ENCODE measurements at places on chromosomes 2 and 18.
A peak's percentile ranks its signal among the peaks of the same experiment; 100 is the strongest.

- no peak for DNase-seq
These were observed 627 bp upstream of the CRACDL start for GRCh38 chr2:98936353-98937351.

DNA sequence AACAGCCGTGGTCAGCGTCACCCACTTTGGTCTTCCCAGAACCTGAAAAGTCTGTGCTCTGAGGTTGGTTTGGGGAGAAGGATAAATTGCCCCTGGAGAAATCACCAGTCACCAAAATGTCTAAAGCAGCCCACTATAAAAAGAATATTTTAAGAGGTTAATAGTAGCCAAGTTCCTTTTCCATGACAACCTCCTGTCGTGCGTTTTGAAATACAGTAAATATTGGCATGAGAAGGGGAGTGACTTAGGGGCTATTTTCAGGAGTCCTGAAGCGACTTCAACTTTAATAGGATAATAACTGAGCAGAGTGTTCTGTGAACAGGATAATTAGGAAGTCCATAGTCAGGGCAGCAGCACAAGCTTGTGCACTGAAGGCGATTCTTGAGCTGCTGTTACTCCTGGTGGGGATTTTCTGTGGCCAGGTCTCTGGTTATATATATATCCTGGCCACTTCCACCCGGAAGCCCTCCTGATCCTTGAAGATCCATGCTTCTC, 49.3 kb downstream of the RNF144A start:
- no peak for DNase-seq

DNA sequence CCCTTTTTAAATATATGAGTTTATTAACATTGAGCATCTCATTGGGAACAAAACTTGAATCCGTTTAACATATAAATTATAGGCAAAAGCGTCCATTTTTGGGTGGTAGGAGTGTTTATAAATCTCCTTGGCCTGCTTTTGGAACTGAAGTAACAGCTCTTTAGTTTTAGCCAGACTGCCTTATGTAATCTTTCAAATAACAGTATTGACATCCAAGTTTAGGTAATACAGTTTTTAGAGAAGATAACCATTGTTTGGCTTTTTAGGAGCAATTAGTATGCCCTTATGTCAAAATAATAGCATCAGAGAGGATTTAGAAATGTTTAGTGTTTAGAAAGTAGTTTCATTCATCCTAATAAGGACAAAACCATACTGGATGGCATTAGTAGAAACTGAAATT, 361.9 kb downstream of the ARHGAP15 start:
- no peak for DNase-seq

DNA sequence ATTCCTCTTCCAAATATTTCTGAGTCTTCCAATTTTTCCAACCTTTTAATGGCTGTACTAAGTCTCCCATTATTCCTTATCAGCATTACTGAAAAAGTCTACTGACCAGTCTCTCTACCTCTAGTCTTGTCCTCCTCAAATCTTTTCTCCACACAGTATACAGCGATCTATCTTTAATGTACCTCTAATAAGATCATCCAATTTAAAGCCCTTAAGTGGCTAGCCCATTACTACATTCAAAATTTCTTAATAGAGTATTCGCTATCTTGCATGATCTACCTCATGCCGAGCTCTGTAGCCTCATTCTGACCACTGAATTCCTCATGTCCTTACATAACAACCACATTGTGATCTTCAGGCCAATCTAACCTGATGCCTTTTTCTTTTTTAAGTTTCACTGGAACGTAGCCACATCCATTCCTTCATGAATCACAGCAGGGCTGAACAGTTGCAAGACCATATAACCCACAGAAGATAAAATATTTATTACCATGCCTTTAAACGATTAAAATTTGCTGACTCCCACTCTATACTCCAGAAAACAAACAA, 57.9 kb downstream of the SLC66A3 start:
- DNase-seq: no peak

DNA sequence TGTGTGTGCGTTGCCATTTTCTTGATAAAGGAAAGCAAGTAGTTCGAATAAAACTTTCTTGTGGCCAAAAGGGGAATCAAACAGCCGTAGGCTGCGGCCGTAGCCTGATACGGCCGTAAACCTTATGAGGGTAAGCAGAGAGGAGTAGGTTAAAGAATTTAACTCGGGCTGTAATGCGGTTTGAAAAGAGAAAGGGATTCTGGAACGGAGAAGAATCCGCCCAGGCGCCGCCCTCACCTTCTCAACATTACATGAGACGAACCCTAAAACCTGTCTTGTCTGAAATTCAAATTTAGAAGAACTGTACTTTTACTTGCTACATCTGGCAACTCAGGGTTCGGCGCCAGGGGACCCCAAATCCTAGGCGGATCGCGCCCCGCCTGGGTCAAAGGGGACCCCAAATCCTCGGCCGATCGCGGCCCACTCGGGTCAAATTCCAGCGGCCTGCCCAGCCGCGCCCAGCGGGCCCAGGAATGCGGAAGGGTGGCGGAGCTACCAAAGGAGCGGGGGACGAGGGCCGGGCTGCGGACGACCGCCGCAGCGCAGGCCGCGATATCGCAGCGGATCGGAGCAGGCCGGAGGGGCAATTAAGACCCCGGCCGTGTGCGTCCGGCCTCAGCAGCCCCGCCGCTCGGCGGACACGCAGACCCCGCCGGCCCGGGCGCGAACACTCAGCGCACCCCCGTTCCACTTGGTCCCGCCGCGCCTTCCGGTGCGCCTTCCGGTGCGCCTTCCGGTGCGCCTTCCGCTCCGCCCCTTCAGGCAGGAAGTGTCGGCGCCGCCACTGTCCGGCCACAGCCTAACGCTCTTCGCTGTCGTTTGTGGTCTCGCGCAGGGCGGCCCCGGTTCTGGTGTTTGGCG, at the start of gene MYL12B:
Gene MYL12B (plus strand): TSS at position 761 of the 861 bp plus-strand sequence. CDS start 10,766 bp downstream, outside the sequence.
- peak; percentile 38 for DNase-seq

GRCh38 chr2:30899516-30900054, 92.3 kb upstream of the CAPN13 start:
- no peak for DNase-seq

DNA sequence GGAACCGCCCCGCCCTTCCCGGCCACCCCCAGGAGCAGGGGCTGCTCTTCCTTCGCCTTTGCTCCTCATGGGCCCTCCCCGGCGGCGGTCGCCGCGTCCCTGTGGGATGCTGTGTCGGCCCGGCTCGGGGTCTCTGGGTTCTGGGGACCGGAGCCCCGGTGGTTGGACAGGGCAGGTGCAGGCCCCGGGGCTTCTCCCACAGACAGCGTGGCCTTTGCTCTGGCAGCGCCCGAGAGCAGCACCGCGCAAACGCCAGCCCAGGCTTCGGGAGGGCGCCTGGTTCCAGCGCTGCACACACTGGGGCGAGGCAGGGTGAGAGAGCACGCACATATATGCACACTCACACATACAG, 9.0 kb upstream of the KCNG2 start:
- no peak for DNase-seq

GRCh38 chr2:49837561-49838293, 683.4 kb upstream of the FSHR start:
- DNase-seq: no peak

DNA sequence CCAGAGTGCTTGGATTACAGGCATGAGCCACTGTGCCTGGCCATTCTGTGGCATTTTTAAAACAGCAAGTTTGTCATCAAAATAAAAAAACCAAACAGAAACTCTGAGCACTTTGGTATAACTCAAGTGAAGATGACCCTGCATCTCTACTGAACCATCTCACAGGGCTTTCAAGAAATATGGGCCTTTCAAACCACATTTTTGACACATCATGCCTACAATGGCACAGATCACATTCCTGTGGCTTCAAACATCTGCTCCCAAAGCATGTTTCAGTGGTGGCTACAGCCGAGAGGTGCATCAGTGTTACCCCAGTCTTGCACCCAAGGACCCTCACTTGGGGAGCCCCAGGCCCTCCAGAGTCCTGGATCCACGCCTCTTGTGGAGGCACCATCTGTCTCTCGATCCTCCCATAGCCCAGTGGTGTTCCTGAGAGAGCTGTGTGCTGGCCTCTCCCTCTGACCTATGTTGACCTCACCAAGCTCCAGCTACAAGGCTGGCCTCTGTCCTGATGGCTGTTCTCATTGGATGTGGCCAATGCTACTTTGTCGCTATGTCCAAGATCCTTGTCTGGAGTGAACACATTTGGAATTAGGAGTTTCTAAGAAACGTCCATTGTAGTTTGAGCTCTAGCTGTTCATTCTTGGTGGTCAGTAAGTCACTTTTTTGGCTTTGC, 55.2 kb upstream of the RALBP1 start:
- no peak for DNase-seq

GRCh38 chr2:67825476-67825875, 237.3 kb downstream of the C1D start:
- DNase-seq: no peak

DNA sequence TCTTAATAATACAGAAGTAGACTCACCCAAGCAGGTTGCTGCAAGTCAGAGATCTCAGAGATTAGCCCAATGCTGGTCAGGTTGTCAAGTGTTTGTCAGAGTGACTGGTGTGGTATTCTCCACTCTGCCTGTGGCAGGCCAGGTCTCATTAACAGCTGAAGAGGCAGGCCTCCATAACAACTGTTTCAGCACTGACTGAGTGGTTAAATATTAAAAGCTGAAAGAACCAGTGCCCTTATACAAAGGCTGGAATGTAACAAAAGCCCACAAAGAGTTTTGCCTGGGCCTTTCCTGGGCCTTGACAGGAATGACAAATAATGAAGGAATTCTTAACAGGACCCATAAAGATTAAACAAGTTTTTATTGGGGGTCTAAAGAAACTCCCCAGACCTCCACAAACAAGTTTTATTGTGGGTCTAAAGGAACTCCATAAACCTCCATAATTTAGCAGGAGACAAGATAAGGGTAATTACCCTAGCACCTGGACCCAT, 26.8 kb downstream of the SULT1C2 start:
- no peak for DNase-seq

GRCh38 chr2:181805228-181806038, 86.1 kb upstream of the ITPRID2 start:
- DNase-seq: no peak

- no peak for DNase-seq
These were observed 38.1 kb downstream of the RPL37A start for GRCh38 chr2:216536734-216537210.

GRCh38 chr2:71122387-71123298, 7.4 kb downstream of the MCEE start:
- DNase-seq: no peak

DNA sequence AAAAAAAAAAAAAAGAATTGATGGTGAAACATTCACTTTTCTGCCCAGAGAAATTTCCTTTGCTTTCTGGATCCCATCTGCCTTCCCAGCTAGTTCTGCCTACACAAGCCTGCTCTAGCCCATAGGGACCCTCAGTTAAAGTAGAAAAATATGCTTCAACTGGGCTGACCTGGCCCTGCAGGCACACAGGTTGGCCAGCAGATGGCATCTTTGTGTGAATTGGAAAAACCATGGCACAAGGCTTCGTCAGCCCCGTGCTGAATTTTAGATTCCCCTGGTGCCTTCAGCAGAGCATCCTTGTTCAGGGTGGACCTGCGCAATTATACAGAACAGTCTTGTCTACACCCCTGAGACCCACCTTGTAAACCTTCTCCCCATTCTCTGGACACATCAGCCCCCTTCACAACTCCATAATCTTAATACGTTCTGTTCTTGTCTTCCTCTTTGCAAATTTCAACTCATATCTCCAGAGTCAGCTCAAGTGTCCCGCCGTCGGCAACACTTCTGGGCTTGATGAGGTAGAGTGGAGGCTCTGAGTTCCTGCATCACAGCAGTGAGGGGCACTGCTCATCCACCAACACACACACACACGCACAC, 114.5 kb downstream of the INSIG2 start:
- no peak for DNase-seq

GRCh38 chr2:233385489-233386044, 31.3 kb downstream of the DGKD start:
- no peak for DNase-seq

- DNase-seq: no peak
These were observed 306.7 kb upstream of the CCDC68 start for GRCh38 chr18:55265984-55266383.

GRCh38 chr18:79878741-79879378, 72.6 kb downstream of the SLC66A2 start:
- no peak for DNase-seq

- peak; percentile 30 for DNase-seq
These were observed 1.6 kb downstream of the TSHZ1 start for GRCh38 chr18:75211953-75212750.

DNA sequence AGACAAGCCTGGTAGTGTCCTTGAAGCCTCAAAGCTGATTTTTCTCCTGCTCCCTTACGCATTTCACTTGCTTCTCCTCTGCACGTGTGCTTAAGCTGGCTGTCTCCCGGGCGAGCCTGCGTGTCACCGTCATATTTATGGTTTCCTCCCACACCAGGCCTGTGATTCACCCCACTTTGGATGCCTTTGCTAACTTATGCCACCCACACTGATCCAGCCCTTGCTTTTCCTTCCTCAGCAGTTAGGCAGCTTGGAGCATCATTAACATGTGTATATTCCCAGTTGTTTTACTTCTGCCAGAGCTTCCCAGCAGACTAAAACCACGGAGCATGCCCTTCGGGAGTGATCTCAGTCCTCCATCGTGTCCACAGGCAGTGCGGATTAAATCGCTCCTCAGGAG, 2.2 kb downstream of the ST3GAL5 start:
- no peak for DNase-seq

DNA sequence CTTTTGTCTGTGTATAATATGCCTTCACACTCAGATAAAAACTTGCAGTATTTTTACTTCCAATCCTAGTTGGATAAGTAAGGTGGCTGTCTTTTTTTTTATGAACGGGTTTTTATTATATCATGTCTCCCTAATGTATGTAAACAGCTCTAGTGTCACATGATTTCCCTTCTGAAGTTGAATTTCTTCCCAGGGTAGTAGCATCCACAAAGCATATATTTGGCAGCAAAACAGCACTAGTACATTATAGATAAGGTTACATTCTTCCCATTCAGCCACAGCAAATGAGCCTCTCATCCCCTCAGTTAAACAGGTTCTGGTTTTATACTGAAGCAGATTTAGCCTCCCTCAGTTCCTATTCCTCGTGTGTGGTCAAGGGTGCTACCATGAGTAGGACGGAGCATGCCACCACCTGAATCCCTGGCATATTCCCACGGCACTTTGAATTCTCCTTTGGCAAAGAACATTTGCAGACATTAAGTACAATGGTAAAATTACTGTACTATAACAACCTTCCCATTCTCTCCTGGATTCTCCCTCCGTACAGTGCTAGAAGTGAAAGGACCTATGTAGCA, 15.4 kb upstream of the DTNA start:
- peak; percentile 7 for DNase-seq

DNA sequence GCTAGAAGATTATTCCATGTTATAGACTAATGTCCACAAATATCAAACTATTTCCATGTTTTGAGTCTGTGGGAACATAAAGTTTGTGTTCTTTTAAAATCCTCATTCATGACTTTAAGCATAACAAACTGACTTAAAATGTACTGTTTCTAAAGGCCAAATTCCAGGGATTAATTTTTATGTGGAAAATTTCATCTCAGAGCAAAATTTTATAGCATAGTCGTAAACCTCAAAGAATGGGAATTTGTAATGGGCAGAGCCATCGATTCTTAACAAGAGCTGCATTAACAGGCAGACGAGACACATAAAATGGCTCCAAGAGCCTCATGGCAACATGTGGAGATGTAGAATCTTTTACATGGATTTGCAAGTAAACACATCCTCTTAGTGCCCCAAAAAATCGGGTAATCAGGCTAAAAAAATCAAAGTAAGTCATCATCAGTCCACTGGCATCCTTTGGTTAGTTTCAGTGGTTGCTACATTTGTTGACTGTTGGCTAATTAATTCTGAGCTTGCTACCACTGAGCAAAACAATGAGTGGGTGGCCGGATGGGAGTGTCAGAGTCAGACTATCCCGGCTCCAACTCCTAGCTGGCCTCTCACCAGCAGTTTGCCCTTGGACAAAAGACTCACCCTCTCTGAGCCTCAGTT, 119.6 kb downstream of the FAM210A start:
- DNase-seq: no peak

- no peak for DNase-seq
These were observed 218.3 kb downstream of the ACKR3 start for GRCh38 chr2:236787885-236788284.
